ENCODE measurements at places on chromosomes 7 and 10. TPM values are rescaled to one million over a fixed set of nuclear protein-coding genes. Genes with fewer than 3 reads are reported as not detected.

The TUBAL3 gene
- total RNA-seq = not detected

The MALRD1 gene
- total RNA-seq = 4.8 TPM

The COL13A1 gene
- 18.3 TPM for total RNA-seq

- no peak for DNase-seq
These were observed 657 bp downstream of the ECHDC3 start for GRCh38 chr10:11742779-11743298.

DNA sequence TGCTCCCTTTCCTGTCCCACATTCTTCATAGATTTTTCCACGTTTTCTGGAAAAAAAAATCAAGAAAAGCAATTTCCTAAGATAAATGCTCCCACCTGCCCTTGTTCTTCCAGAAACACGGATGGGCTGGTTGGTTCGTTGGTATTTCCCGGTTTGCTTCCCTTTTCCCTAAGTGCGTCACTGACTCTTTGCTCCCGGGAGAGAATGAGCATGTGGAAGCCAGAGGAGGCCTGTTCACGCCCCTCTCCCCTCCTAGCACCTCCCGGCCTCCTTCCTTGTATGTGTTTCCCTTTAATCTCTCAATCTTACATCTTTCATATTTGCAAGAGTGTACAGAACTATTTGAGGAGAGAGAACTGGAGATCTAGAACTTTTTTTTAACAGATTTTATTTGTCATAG lies 442.0 kb downstream of the GFRA1 start:
- DNase-seq = no peak

DNA sequence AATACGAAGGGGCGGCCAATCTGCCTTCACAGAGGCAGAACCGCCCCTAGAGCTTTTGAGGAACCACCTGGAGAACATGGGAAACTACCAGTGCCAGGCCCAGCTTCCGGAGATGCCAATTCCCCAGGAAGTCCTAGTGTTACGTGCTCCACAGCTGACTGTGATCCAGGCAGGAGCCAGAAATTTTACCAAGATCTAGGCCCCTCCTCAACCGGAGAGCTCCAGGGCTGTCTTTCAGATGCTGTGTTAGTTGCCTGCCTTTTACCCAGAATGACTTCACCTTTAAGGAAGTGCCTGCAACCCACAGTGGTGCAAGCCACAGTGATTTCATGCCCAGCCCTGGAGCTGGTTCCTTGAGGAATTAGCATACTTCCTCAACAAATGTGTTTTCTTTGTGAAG lies 62.9 kb downstream of the ELMO1 start:
- no peak for DNase-seq

The FOXI2 gene
- total RNA-seq = not detected

The CYP2C9 gene
- total RNA-seq = 18.3 TPM

The AGAP5 gene
- total RNA-seq = 0.48 TPM

The SPDYE2B gene
- total RNA-seq = 2.6 TPM

DNA sequence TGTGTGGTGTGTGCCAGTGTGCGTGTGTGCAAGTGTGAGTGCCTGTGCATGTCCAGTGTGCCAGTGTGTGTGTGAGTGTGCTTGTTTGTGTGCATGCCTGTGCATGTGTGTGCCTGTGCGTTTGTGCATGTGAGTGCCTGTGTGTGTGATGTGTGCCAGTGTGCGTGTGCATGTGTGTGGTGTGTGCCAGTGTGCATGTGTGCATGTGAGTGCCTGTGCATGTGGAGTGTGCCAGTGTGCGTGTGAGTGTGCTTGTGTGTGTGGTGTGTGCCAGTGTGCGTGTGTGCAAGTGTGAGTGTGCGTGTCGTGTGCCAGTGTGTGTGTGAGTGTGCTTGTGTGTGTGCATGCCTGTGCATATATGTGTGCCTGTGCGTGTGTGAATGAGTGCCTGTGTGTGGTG lies 33.8 kb downstream of the ADGRA1 start:
- DNase-seq = no peak

The MEOX2 gene
- total RNA-seq = 6.5 TPM

- DNase-seq = no peak
These were observed 34.1 kb downstream of the MTERF1 start for GRCh38 chr7:91846436-91846835.

- DNase-seq = no peak
These were observed 60.3 kb downstream of the RASGEF1A start for GRCh38 chr10:43206391-43207235.

The TFPI2 gene
- total RNA-seq = 27.7 TPM

The CARD11 gene
- 3.9 TPM for total RNA-seq

DNA sequence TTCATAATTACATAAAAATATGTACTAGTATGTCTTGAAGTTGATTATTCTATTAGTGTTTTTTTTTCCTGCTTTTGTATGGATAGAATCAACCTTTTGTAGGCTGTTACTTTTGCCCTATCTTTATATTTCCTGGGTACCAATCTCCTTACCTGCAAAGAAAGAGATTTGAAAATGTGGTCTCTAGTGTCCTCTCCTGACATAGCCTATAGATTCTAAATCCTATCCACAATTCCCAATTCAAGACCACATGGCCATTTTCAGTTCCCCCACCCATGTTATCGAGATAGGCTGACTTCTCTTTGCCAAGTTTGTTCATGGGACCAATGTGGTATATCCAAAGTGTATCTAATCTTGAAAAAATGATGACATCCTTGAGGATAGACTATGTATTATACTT lies 269.4 kb upstream of the SEMA3D start:
- no peak for DNase-seq

The LIPN gene
- not detected for total RNA-seq

The TASOR2 gene
- 40.2 TPM for total RNA-seq

DNA sequence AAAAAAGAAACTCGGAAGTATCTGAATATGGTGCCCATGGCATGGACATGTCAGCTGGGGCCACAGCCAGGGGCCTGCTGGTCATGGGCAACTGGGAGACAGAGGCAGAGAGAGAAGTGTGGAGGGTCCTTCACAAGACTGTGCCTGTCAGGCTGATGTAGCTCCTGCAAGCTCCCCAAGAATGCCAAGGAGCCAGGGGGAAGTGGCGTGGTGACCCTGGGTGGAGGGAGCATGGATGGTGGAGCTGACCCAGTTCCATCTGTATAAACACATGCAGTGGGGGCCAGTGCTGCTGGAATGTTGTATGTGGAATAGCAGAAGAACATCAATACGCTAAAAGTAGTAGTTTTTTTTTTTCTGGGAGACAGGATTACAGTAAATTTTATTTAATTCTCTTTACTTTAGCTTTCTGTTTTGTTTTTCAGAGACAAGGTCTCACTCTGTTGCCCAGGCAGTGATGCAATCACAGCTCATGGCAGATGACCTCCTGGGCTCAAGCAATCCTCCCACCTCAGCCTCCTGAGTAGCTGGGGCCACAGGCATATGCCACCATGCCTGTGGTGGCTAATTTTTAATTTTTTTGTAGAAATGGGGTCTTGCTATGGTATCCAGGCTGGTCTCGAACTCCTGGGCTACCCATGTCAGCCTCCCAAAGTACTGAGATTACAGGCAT lies 10.5 kb upstream of the ZMIZ2 start:
- DNase-seq = no peak

DNA sequence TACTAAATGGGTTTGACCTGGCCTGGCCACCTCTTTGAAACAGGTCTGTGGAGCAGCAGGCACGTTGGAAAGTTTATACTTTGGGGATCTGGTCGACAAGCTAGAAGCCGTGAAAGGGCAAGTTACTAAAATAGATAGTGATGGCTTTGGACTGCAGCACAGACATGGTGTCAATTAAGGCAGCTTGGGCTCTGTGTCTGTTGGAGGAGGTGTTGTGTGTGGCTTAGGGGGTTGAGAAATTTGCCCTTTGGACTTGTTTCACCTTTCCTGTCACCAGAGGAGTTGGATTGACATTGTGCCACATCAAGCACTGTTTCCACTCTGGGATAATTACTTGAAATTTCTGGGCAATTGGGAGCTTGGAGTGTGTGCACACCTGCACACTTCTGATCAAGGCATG lies 251.8 kb upstream of the MKI67 start:
- DNase-seq = no peak

The ERCC6 gene
- total RNA-seq = 31.8 TPM

- DNase-seq = peak; percentile 62
These were observed 543.6 kb upstream of the GALNT17 start for GRCh38 chr7:70588191-70588921.

- DNase-seq = no peak
These were observed 72.3 kb upstream of the CACUL1 start for GRCh38 chr10:118827053-118827452.

DNA sequence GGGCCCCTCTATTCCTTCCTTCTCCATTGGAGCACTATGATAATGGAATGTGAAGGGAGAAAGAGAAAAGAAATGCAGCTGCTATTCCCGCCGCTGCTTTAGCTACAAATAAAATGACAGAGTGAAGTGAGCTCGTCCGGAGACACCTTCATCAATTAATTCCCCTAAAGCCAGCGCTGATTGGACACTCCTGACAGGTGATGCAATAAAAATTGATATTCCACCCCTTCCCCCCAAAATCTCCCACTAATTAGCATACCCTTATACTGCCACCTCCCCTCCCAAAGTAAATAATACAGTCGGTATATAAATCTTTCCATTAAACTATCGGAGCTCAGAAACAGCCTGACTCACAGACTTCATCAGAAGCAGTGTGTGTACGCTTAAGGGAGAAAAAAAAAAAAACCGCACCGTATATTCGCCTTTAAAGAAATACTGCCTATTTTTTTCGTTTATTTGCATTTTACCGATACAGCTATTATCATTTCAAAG lies 7.3 kb downstream of the SKIDA1 start:
- DNase-seq = no peak

- no peak for DNase-seq
These were observed 557 bp upstream of the TAX1BP1 start for GRCh38 chr7:27739301-27739908.

GRCh38 chr7:20083781-20084180 lies 133.4 kb downstream of the MACC1 start:
- DNase-seq = peak; percentile 61

The MKX gene
- total RNA-seq = 10.1 TPM

The ZPBP gene
- total RNA-seq = not detected

The NXPH1 gene
- not detected for total RNA-seq

The LZTS2 gene
- 37.6 TPM for total RNA-seq

DNA sequence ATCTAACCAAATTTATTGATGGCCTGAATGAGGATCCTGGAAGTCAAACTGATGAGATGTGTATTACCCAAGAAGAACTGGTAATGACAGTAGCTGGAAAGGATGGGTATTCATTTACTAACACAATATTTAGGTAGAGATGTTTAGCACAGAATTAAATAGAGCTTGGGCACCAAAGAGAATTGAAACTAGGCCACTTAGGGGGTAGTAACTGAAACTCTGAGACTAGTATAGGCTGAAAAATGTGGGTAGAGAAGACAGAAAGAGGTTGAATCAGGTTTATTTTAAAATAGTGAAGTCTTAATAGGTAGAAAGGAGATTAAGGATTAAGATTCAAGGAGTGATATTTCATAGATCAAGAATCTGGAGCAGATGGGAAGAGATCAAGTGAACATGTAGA lies 155.8 kb downstream of the MLLT10 start:
- no peak for DNase-seq

- no peak for DNase-seq
These were observed 55.9 kb downstream of the TRRAP start for GRCh38 chr7:98934267-98934666.

The PLPP4 gene
- total RNA-seq = 1.9 TPM

The IGF2BP3 gene
- total RNA-seq = 51.3 TPM

The CYP3A4 gene
- 0.72 TPM for total RNA-seq

The BTAF1 gene
- total RNA-seq = 65.0 TPM

The GRM8 gene
- total RNA-seq = 4.1 TPM

GRCh38 chr10:79505829-79506228 lies 6.5 kb upstream of the EIF5AL1 start:
- DNase-seq = no peak

DNA sequence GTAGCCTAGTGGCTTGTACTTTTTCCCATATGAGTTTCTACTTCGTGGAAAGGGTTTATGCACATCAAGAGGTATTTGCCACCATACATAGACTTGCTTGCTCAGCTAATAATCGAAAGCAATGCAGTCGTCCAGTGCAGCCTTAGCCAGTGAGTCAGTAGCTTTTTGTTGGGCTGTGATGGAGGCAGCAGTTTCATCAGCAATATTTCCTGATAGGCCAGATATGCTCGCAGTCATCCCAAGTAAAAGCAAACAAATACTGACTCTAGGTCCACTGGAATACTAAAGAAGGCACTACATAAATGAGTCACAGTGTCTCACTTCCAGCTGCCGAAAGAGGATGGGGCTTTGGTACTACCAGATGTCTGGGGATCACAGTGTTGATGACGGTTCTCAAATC lies 2.1 kb upstream of the BNIP3 start:
- no peak for DNase-seq

The ST8SIA6 gene
- 4.3 TPM for total RNA-seq

DNA sequence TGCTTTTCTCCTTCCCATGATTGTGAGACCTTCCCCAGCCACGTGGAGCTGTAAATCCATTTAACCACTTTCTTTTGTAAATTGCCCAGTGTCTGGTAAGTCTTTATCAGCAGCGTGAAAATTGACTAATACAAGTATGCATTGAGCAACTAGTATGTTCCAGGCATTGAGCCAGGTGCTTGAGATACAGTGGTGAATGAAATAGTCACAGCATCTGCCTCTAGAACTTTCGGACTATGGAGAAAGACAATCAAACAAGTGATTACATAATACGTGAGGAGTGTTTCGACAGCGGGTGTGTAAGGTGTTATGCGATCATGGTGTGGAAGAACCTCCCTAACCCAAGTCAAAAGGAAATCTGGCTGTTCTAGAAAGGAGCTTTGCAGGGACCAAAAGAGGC lies 21.6 kb upstream of the NUP205 start:
- DNase-seq = no peak
